Activated effector memory CD4-positive, alpha-beta T cell treated with anti-CD3 and anti-CD28 coated beads, Interleukin-2, amount 50 U/mL, for 16 hours (primary cell): ENCODE measurements at places on chromosomes 5 and 9.

DNA sequence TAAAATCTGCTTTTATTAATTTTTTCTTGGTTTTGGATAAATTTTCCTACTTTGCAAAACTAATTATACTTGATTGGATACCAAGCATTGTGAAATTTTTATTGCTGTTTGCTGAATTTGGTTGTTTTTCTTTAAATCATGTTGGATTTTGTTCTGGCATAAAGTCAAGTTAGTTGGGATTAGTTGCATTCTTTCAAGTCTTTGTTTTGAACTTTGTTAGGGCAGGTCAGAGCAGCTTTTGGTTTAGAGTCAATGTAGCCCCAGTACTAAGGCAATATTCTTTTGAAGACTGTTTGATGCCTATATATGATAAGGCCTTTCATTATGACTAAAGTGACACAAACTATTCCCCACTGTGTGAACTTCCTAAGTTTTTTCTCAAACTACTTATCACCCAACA, 531.1 kb downstream of the RASEF start:
- no peak for DNase-seq

- DNase-seq: no peak
Measured at GRCh38 chr9:18324928-18325745, 148.8 kb upstream of the ADAMTSL1 start.

DNA sequence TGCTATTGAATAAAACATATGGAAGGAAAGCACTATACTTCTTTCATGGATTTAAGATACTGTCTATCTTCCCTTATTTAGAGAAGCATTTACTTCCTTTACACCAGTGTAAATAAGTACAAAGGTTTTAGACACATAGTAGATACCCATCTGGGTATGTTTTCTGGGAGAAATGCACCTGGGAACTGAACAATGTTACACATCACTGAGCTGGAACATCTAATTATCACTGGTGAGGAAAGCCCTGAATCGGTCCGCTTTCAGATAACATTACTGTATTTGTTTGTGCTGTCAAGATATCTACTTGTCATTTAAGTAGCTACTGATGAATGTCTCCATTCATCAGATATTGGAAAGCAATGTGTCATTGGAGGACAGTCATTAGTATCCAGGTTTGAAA, 964.7 kb upstream of the PTPRD start:
- DNase-seq: no peak

DNA sequence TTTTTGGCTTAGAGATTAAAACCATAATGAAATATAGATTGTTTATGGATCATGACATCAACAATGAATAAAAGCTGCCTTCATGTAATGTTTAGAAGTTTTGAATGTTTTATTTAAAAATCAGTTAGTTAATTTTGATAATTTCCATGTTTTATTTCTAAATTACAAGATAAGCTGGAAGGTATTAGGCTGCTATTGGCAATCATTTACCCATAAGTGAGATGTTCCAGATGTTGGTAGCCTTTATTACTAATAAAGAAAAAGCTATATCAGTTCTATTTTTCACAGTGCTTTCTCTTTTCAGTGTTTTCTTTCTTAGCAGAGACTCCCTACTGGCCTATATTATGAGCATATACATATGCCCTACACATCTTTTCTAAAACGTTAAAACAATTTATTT, 347.0 kb downstream of the CSNK1G3 start:
- no peak for DNase-seq

DNA sequence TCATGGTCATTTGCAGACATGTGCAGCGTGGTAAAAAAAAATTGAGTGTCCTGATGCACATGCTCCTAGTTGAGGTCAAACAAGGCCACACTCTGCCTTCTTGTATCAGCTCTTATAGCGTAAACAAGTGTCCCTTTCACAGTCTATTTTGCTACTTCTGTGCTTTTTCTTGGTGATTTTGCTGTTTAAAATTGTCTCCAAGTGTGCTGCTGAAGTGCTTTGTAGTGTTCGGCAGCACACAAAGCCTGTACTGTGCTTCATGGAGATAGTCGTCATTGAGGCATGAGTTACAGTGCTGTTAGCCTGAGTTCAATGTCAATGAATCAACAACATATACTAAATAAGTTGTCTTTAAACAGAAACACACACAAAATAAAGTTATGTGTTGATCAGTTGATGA, 690.4 kb upstream of the MEF2C start:
- no peak for DNase-seq

GRCh38 chr5:54881286-54882005, 103.9 kb downstream of the ESM1 start:
- DNase-seq: no peak

DNA sequence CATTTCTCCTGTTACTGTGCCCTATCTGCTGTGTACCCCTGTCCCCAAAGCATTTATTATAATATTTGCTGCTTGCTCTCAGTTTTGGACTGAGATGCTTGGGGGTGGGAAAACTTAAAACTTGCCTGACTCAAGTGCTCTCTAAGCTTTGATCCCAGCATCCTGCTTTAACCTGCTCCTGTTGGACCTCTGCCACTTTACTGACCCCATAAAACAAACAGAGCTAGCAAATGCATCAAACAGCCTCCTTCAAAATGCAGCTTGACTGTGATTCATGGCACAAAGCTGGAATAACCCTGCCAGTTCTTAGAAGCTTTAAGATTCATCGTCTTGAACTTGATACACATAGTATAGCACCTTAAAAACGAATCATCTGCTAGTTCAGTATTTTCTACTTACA, 212.5 kb downstream of the DEPDC1B start:
- no peak for DNase-seq
